ENCODE measurements at places on chromosomes 12 and 14. TPM values are rescaled to one million over a fixed set of nuclear protein-coding genes. Genes with fewer than 3 reads are reported as not detected.

Gene TAC3
- not detected for total RNA-seq

Gene DDN
- total RNA-seq, result 415 TPM

GRCh38 chr14:52095794-52096193, 26.9 kb upstream of the NID2 start:
- no peak overlapping the region for H3K4me3 ChIP-seq
- H3K4me1 ChIP-seq, result no peaks in the 10 kb centered on the region
- DNase-seq, result no peak
- H3K27me3 ChIP-seq, result no peaks in the 10 kb centered on the region

GRCh38 chr12:82688035-82688501, 1.4 kb downstream of the TMTC2 start:
- H3K27ac ChIP-seq, result peak overlapping the region; percentile 76
- H3K27me3 ChIP-seq, result peaks cover 11% of the 10 kb centered on the region
- H3K4me3 ChIP-seq, result peak overlapping the region; percentile 85
- H3K36me3 ChIP-seq, result no peaks in the 10 kb centered on the region
- DNase-seq, result no peak

Gene PIWIL1
- not detected for total RNA-seq

Gene BCL11B
- 0.18 TPM for total RNA-seq

Measured in gastrocnemius medialis (tissue), 4 donors.